Femur (tissue), 1 donor: ENCODE measurements at places on chromosomes 16 and 17.
A peak's percentile ranks its signal among the peaks of the same experiment; 100 is the strongest.

DNA sequence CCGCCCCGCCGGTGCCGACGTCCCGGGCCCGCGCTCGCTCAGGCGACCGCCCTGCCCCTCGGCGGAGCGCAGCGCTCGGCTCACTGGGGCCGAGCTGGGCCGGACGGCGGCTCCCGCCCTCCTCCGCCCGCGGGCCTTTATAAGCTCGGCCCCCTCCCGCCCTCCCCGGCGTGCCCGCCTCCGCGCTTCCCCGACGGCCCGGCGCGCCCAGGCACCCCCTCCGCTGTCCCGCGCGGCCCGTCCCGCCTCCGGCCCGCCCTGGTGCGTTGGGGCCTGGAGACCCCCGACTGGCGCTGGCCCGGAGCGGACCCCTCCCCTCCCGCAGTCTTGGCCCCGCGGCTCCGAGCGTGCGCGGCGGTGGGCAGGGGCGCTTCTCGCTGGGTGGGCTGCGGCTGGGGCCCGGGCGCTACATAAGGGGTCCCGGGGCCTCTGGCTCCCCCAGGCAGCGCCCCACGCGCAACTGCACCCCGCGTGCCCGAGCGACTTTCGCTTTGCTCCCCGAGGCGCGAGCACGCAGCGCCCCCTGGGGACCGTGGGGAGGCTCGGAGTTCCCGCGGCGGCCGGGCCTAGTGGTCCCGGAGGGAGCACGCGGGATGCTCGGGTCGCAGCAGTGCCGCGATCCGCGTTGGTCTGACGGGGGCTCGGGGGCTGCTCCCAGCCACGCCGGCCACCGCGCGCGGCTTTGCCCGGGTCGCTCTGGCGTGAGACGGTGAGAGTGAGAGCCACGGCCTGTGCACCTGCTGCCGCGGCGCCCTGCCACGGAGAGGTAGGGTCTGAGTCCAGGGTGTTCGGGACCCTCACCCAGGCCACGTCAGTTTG, at the start of gene PIEZO1:
Gene PIEZO1 (minus strand): TSS at position 115 of the 819 bp plus-strand sequence. CDS start 256 bp downstream, outside the sequence.
- peak; percentile 79 for DNase-seq

- no peak for DNase-seq
These were observed 22.9 kb downstream of the DUSP14 start for GRCh38 chr17:37512442-37513068.

- DNase-seq: no peak
These were observed 562.7 kb upstream of the HSBP1 start for GRCh38 chr16:83245061-83245460.

DNA sequence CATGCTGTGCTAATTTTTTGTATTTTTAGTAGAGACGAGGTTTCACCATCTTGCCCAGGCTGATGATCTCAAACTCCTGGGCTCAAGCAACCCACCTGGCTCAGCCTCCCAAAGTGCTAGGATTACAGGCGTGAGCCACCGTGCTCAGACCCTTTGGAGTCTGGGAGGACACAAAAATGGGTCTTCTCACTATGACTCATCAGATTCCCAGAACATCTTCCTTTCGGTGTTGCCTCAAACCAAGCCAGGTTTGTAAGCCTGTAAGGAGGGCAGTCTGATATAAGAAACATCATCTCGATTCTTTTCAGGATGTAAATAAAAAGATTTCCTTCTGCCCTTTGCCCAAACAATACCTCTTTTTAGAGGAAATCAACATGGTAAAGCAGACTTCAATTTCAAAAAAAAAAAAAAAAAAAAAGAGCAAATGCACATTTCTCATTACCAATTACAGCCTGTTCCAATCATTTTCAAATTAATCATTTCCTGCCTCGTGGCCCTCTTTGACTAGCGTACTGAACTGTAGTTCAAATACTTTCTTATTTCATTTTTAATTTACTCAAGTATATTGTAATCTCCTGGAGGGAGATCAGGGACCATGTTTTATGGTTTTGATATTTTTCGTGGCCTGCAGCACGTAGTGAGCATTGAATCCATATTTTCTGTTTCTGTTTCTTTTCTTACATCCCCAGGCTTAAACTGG, 409.6 kb downstream of the GRIN2A start:
- no peak for DNase-seq

DNA sequence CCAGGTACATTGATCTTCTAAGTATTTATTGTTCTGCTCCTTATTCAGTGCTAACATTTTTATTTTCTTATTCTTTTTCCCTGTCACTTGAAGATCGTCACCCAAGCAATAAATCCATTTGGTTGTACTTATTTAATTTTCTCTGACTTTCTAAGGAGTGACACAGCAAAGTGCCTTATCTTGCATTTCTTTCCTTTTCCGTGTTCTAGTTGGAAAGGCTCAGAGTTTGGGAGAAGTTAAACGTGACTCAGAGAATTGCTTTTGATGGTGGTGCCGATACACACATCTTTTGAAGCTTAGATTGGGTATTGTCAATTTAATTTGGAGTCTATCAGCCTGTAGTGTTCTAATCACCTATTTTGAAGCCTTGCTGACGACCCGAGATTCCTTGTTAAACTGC, 72.0 kb downstream of the PITPNC1 start:
- DNase-seq: no peak

DNA sequence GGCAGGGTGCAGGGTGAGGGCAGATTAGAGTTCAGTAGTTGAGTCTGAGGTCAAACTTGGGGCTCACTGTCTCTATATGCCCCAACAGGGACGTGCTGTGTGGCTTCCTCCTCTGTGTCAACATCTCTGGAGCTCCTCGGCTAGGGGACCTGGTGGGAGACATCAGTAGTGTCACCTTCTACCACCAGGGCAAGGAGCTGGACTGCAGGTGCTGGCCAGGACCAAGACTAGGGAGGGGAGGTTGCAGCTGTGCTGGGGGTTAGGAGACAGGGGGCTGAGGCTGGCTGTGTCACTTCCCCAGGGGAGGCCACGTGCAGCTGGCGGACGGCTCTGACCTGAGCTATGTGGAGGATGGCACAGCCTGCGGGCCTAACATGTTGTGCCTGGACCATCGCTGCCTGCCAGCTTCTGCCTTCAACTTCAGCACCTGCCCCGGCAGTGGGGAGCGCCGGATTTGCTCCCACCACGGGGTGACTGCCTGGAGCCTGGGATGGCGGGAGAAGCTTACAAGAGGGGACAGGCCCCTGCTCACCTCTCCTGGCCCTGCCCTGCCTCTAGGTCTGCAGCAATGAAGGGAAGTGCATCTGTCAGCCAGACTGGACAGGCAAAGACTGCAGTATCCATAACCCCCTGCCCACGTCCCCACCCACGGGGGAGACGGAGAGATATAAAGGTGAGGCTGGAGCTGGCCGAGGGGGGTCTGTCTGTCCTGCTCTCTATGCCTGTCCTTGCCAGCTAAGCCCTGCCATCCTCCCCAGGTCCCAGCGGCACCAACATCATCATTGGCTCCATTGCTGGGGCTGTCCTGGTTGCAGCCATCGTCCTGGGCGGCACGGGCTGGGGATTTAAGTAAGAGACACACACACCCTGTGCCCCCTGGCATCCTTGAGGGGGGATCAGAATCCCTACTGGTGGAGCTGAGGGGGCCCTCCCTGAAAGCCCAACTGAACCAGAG, 18.9 kb downstream of the ADAM11 start:
- DNase-seq: peak; percentile 28

DNA sequence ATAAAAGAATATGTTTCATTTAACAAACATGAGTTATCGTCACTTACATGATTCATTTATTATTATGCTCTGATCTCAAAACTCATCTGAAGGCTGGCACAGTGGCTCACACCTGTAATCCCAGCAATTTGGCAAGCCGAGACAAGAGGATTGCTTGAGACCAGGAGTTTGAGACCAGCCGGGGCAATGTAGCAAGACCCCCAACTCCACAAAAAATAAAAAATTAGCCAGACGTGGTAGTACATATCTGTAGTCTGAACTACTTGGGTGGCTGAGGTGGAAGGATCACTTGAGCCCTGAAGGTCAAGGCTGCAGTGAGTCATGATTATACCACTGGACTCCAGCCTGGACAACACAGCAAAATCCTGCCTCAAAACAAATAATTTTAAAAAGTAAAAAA, 16.0 kb downstream of the APPBP2 start:
- no peak for DNase-seq

DNA sequence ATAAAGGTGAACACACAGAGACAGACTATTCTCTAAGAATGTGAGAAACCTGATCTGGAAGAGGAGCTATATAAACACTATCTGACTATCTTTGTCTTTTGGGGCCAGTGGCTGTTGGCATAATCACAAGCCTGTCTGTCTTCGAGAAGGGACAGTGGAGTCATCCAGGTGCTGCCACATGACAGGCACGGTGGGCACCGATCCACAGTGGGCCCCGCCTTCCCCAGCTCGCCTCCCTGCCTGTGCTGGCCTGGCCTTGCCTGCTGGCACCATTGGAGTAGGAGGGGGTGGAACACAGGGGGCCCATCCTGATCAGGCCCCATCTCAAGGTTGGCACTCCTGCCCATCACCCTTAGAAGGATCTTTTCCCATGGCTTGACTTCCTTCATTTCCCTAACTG, 112.8 kb downstream of the CCDC182 start:
- no peak for DNase-seq

DNA sequence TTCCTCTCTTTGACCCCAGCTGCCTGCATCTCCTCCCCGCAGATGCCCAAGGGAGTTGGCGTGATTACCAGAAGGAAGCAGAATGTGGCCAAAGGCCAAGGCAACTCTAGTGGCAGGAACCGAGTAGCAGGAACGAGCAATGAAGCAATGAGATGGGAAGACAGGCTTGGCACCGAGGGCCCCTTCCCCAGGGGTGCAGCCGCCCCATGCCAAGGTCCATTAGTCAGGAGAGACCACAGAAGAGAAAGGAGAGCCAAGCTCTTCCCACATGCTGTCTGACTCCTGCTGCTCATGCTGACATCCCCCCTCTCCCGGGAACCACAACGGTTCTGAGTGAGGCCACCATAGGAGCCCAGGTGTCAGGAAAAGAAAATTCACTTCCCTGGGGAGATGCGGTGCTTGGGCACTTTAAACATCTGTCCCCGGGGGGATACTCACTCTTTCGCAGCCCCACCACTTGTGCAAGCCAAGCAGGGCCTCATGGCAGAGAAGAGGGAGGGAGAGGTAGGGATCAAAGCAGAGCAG, 67.4 kb downstream of the MYO18A start:
- peak; percentile 53 for DNase-seq
